ENCODE measurements at places on chromosomes 4 and X. TPM values are rescaled to one million over a fixed set of nuclear protein-coding genes. Genes with fewer than 3 reads are reported as not detected.
A peak's percentile ranks its signal among the peaks of the same experiment; 100 is the strongest.

The SERTM2 gene
- total RNA-seq: not detected

The ERAS gene
- total RNA-seq: not detected

The VGLL1 gene
- total RNA-seq: not detected

The ZNF157 gene
- 0.34 TPM for total RNA-seq

The TRAPPC2 gene
- 16.5 TPM for total RNA-seq

The ASMTL gene
- total RNA-seq: 45.4 TPM

The AGTR2 gene
- total RNA-seq: not detected

DNA sequence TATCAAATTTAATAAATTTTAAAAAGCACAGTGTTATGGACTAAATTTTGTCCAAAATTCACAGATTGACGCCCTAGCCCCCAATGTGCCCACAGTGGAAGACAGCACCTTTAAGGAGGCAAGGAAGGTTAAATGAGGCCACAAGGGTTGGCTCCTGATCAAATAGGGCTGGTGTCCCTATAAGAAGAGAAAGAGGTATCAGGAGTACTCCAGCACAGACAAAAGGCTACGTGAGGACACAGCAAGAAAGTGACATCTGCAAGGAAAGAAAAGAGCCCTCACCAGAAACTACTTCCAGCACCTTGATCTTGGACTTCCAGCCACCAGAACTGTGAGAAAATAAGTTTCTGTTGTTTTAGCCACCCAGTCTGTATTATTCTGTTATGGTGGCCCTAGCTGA is 48.8 kb downstream of the FAM13A start:
- H3K4me1 ChIP-seq: no peaks in the 10 kb centered on the region
- H3K27me3 ChIP-seq: peaks cover 2% of the 10 kb centered on the region
- H3K27ac ChIP-seq: no peak overlapping the region
- H3K4me3 ChIP-seq: no peak overlapping the region
- DNase-seq: no peak

GRCh38 chr4:184400891-184401290 is 73.5 kb downstream of the IRF2 start:
- no peak overlapping the region for H3K4me3 ChIP-seq
- no peaks in the 10 kb centered on the region for H3K27me3 ChIP-seq
- peaks cover 78% of the 10 kb centered on the region for H3K36me3 ChIP-seq
- peak overlapping the region; percentile 41 for H3K27ac ChIP-seq
- no peak for DNase-seq
- H3K4me1 ChIP-seq: peaks cover 68% of the 10 kb centered on the region

DNA sequence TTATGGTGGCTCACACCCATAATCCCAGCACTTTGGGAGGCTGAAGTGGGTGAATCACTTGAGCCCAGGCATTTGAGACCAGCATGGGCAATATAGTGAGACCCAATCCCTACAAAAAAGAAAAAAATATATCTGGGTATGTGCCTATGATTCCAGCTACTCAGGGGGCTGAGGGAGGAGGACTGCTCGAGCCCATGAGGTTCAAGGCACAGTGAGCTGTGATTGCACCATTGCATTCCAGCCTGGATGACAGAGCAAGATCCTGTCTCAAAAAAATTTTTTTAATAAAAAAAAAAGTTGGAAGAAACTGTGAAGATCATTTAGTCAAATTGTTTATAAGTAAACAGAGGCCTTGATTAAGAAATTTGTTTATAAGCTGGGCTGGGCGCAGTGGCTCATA is 39.7 kb downstream of the KLHL8 start:
- no peaks in the 10 kb centered on the region for H3K27me3 ChIP-seq
- H3K4me1 ChIP-seq: no peaks in the 10 kb centered on the region
- H3K27ac ChIP-seq: no peak overlapping the region
- H3K4me3 ChIP-seq: no peak overlapping the region
- H3K36me3 ChIP-seq: peaks cover 4% of the 10 kb centered on the region

- H3K36me3 ChIP-seq: no peaks in the 10 kb centered on the region
- H3K4me1 ChIP-seq: no peaks in the 10 kb centered on the region
- no peak overlapping the region for H3K27ac ChIP-seq
- DNase-seq: no peak
- no peak overlapping the region for H3K4me3 ChIP-seq
Observed at GRCh38 chr4:173909294-173909693, 374.2 kb downstream of the FBXO8 start.

DNA sequence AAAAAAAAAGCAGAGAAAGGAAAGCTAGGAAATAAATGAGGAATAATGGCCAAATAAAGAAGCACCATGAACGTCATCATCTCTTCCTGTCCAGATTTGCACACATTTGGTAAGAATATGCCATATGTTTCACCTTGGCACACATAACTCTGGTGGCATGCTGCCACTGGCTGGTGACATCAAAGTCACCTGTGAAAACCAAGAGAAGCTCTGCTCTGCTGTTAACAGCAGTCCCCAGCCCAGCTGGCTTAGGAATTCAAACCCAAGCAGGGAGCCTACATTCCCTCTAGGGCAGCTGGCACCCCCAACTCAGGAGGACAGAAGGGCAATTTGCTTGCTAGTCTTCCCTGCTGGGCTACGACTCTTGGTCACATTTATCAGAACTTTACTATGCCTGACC is 77.6 kb downstream of the RASL11B start:
- H3K4me1 ChIP-seq: no peaks in the 10 kb centered on the region
- H3K27me3 ChIP-seq: no peaks in the 10 kb centered on the region
- DNase-seq: no peak
- H3K27ac ChIP-seq: no peak overlapping the region

DNA sequence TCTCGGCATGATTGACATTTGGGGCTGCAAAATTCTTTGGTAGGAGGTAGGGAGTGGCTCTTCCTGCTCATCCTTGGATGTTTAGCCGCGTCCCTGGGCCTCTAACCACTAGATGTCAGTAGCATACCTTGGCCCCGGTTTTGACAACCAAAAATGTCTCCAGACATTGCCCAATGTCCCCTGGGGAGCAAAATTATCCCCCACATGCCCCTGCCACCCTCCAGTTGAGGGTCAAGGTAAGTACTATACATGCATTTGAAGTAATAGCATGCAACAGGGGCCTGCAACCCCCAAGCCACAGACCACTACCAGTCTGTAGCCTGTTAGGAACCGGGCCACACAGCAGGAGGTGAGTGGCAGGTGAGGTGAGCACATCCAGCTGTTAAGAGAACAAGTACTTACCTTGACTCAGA is 17.6 kb upstream of the KIAA1210 start:
- no peak for DNase-seq
- H3K4me3 ChIP-seq: no peak overlapping the region
- no peaks in the 10 kb centered on the region for H3K36me3 ChIP-seq
- H3K27ac ChIP-seq: no peak overlapping the region
- H3K27me3 ChIP-seq: peaks cover 2% of the 10 kb centered on the region

DNA sequence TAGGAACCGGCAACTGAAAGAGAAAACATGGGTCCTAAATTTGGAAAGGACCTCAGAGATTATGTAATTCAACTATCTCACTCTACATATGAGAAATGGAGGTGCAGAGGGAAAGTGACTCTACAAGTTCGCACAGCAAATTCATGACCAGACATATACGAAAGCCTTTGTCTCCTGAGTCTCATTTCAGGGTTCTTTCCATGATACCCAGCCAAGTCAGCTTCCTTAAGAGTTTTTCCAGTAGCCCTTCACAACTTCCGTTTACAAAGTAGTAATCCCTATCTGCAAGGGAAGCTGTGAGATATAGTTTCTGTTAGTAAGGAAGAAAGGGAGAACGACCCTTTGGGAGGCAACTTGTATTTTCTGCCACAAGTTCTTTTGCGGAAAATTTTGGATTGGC is 110.6 kb downstream of the TEX13A start:
- H3K4me1 ChIP-seq: no peaks in the 10 kb centered on the region
- no peaks in the 10 kb centered on the region for H3K27me3 ChIP-seq
- no peaks in the 10 kb centered on the region for H3K36me3 ChIP-seq
- H3K27ac ChIP-seq: no peak overlapping the region

DNA sequence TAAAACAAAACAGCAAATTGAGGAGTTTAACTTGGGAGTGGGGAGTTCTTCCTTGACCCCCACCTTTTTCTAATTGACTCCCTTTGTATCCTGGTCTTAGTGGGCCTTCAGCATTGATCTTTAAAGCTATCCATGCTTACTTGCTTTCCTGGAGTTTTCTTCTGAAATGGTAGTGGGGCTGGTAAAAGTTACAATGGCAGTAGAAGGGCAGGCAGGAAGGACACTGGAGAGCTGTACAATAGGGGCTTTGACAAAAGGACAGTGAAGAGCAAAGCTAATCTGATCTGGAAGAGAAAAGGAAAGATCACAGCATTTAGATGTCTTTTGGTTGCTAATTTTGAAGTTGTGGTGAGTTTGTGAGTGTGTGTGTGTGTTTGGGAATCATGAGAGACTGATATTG is 111.5 kb downstream of the MID1 start:
- no peak overlapping the region for H3K4me3 ChIP-seq
- H3K27me3 ChIP-seq: no peaks in the 10 kb centered on the region
- no peak overlapping the region for H3K27ac ChIP-seq
- DNase-seq: no peak

- DNase-seq: no peak
- H3K27ac ChIP-seq: peak overlapping the region; percentile 88
- peaks cover 41% of the 10 kb centered on the region for H3K36me3 ChIP-seq
- peaks cover 60% of the 10 kb centered on the region for H3K4me1 ChIP-seq
Observed at GRCh38 chrX:2708592-2709188, 17.6 kb downstream of the CD99 start.

GRCh38 chr4:37988670-37989069 is 28.5 kb downstream of the PTTG2 start:
- H3K4me3 ChIP-seq: no peak overlapping the region
- peaks cover 4% of the 10 kb centered on the region for H3K36me3 ChIP-seq
- no peaks in the 10 kb centered on the region for H3K27me3 ChIP-seq
- H3K4me1 ChIP-seq: peaks cover 9% of the 10 kb centered on the region
- no peak overlapping the region for H3K27ac ChIP-seq

- no peaks in the 10 kb centered on the region for H3K27me3 ChIP-seq
- no peaks in the 10 kb centered on the region for H3K4me1 ChIP-seq
- DNase-seq: no peak
- H3K27ac ChIP-seq: no peak overlapping the region
- H3K4me3 ChIP-seq: no peak overlapping the region
- no peaks in the 10 kb centered on the region for H3K36me3 ChIP-seq
Observed at GRCh38 chr4:117773064-117773936, 261.0 kb upstream of the NDST3 start.

DNA sequence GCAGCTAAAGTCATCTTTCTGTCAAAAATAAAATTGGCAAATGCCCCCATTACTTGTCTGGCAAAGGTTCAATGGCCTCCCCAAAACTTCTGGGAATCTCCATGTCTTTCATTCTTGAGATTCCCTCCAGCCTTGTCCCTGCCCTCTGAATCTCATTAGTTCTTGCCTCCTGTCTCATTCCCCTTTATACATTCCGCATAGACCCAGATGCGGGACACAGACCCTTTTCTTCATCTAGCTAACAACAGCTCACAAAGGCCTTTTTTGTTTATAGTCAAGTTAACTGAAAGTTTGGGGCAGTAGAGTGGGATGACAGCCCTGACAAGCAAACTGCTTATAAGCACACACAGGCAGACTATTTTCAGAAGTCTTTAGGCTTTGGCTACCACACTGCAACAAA is 306.1 kb upstream of the FAM241A start:
- no peaks in the 10 kb centered on the region for H3K36me3 ChIP-seq
- DNase-seq: no peak

- H3K36me3 ChIP-seq: no peaks in the 10 kb centered on the region
- peaks cover 18% of the 10 kb centered on the region for H3K27me3 ChIP-seq
- no peak overlapping the region for H3K27ac ChIP-seq
- H3K4me1 ChIP-seq: no peaks in the 10 kb centered on the region
- no peak for DNase-seq
Observed at GRCh38 chr4:107793996-107794395, 30.7 kb upstream of the SGMS2 start.

- H3K36me3 ChIP-seq: no peaks in the 10 kb centered on the region
- H3K4me3 ChIP-seq: no peak overlapping the region
- peaks cover 9% of the 10 kb centered on the region for H3K4me1 ChIP-seq
- H3K27me3 ChIP-seq: no peaks in the 10 kb centered on the region
- DNase-seq: no peak
Observed at GRCh38 chr4:159150821-159151390, 48.0 kb downstream of the RAPGEF2 start.

DNA sequence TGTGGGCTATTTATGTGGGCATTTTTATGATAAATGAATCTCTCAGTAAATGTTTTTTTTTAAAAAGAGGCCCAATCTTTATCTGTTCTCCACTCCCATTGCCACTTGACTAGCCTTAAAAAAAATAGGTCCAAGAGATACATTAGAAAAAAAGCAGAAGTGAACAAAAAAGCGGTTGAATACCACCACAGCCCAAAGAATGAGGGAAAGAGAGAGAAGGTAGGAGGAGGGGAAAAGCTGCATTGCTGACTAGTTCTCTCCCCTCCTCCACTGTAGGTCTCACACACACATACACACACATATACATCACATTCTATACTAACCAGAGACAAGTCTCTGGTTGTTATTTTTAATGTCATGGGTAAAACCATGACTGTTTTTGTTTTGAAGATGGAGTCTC is 95.8 kb upstream of the IL13RA1 start:
- H3K36me3 ChIP-seq: peaks cover 23% of the 10 kb centered on the region
- H3K4me1 ChIP-seq: no peaks in the 10 kb centered on the region
- DNase-seq: no peak
- no peak overlapping the region for H3K4me3 ChIP-seq

DNA sequence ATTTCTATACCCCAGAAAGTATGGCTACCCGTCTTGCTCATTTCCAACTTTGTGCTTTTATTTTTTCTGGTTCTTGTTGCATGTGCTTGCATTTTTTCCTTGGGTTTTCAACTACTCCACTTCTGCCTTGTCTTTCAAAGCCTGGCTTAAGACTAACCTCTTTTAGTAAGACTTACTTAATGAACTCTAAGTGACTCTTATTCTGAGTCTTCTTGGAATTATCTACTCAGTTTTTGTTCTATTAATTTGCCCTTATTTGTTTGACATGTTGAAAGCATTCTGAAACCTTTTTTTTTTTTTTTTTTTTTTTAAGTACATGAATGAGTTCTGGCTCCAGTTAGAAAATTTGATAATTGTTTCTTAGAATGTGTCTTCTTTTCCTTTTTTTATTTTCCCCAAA is 74.8 kb downstream of the SLIT2 start:
- H3K27ac ChIP-seq: no peak overlapping the region
- H3K36me3 ChIP-seq: no peaks in the 10 kb centered on the region
- DNase-seq: no peak
- H3K4me1 ChIP-seq: no peaks in the 10 kb centered on the region
- no peaks in the 10 kb centered on the region for H3K27me3 ChIP-seq

GRCh38 chr4:24243641-24244040 is 340.7 kb downstream of the DHX15 start:
- no peaks in the 10 kb centered on the region for H3K4me1 ChIP-seq
- no peak overlapping the region for H3K4me3 ChIP-seq
- peaks cover 2% of the 10 kb centered on the region for H3K27me3 ChIP-seq
- no peak for DNase-seq
- H3K36me3 ChIP-seq: no peaks in the 10 kb centered on the region

- no peaks in the 10 kb centered on the region for H3K27me3 ChIP-seq
- peak overlapping the region; percentile 3 for H3K27ac ChIP-seq
- H3K4me1 ChIP-seq: peaks cover 31% of the 10 kb centered on the region
- DNase-seq: no peak
Observed at GRCh38 chr4:112270640-112271421, 14.9 kb downstream of the TIFA start.
